ENCODE measurements at places on chromosomes 7 and 10.

DNA sequence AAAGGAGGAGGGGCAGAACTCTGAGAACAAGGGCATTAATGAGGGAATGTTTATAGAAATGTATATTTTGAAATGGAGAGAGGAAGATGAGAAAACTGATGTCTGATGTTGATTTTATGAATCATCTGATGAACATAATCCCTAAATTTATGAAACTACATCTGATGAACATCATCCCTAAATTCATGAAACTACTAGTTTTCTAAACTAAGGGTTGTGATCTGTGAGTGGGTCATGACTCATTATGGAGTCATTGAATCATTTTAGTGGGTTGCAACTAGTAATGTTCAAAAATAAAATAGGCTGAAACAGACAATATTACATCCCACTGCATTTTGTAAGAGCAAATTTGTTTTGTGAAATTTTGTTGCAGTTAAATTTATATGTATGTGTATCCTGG, 442.6 kb upstream of the TEX47 start:
- DNase-seq = peak; percentile 68

DNA sequence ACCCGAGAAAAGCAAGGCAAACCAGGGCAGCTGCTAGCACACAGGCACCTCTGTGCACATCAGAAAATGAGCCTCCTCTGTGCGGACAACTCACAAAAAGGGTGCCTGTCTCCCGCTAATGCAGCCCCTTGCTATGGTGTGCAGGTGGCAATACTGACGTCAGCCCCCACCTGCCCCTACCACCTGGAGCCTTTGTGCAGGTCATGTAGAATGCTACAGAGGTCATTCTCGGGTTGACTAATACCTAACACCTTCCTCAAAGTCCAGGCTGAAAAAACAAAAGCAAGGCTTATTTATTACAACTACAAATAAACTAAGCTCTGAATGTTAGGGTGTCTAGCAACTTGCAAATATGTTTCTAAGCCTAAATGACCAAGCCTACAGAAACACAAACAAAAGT, 13.9 kb downstream of the PIP4K2A start:
- DNase-seq = no peak

DNA sequence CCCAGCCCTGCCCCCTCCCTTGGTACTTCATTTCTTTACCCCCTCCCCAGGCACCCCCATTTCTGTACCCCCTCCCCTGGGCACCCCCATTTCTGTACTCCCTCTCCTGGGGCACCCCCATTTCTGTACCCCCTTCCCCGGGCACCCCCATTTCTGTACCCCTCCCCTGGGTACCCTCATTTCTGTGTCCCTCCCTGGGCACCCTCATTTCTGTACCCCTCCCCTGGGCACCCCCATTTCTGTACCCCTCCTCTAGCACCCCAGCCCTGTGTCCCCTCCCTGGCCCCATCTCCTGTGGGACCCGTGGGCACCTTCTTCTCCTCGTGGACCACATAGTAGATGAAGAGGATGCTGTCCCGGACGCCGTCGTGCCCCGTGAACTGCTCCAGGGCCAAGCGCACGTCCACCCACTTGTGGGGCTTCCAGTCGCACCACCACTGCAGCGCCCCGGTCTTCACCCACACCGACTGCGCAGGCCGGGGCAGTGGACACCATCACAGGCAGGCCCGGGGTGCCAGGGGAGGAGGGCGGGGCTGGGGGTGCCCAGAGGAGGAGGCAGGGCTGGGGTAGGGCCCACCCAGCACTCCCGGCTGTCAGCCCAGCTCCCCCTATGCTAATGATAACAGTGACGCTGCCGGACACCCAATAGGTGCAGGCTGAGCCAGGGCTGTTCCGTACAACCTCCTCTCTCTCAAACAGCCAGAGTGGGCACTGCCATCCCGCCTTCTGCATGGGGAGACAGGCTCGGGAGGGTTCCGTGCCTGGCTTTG, 20.4 kb downstream of the TECPR1 start:
- no peak for DNase-seq

DNA sequence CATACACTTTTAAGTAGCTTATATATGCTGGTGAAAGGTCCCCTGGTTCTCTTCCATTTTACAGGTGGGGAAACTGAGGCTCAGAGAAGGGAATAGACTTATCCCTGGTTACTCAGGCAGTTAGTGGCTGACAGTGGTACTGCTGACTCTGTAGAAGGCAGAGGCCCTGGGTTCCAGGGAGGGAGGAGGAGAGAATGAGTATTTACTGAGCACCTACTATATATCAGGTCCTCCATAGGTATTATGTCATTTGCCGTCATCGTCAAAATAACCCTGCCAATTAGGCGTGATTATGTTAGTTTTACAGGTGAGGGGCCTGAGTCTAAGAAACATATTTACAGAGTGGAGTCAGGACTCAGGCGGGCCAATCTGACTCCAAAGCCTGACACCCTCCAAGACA, 13.3 kb upstream of the PALD1 start:
- DNase-seq = no peak

- DNase-seq = no peak
Observed at GRCh38 chr7:116083796-116084195, 53.2 kb upstream of the TFEC start.

DNA sequence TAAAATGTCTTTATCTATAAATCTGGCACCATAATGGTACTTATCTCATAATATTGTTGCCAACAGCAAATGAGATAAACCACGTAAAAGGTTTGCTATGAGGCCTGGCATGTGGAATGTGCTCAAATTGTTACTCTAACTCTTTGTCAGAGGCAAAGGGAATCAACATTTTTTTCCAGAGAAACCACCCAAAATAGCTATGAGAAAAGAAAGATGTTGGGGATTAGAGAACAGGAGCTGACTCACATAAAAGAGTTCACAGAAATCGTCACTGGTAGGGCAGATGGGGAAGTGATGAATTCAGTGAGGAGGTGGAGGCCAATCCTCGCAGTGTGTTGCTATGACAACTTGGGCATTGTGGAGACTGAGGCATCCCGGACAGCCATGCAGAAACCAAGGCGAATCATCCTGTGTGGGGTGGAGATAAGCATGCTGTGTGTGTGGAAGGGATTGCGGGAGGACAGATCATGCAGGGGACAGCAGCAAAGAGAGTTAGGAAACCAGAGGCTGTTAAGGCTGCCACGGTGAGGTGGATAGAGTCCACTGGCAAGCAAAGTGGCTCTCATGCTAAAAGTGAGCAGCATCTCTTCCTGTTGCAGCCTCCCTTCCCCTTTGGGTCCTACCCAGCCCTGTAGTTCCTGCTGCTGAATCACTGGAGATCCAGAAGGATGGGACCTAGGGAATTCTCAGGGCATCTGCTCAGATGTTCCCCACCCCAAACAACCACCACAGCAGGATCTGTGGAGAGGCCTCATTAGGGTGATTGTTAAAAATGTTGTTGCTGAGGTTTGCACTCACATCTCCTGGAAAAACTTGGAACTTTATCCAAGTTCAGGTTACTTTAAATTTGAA, 103.9 kb downstream of the CUBN start:
- peak; percentile 92 for DNase-seq

GRCh38 chr7:29130096-29130495, 16.2 kb downstream of the CPVL start:
- DNase-seq = no peak

Measured in fibroblast of gingiva (primary cell).